ENCODE measurements at places on chromosomes 7 and 10.

DNA sequence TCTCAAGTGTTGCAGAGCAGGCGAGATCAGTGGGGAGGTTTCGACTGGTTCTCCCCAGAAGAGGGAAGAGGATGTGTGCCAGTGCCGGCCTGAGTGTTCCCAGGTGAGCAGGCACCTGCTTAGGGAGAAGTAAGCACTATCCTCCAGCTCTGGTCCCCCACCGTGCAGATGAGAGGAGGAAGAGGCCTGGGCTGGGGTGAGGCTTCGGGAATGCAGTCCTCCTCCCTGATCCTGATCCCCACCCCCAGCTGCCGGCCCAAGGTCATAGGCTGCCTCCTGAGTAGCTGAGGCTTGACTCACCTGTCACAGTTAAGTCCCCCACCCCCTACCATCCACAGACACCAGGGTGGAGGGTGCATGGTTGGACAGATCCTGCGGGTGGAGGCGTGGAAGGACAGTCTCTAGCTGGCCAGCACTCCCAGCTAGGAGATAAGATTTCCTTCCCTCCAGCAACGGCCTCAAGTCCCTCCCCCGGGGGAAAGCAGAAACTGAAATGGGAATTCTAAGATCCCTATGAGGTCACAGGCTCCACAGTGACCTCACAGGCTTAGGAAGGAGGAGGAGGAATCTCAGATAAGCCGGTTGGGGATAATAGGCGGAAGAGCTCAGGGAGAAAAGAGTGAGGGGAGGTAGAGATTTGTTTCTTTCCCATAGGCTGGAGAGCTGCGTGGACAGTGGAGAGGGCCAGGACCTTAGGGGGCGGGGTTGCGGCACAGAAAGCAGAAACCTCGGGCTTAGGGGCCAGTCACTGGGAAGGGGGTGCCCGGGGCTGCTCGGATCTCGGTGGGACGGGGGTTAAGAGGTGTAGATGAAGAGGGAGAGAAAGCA, 1.0 kb downstream of the LRCH4 start:
- no peak for DNase-seq

GRCh38 chr10:131186547-131187253, 124.8 kb downstream of the TCERG1L start:
- DNase-seq = no peak

DNA sequence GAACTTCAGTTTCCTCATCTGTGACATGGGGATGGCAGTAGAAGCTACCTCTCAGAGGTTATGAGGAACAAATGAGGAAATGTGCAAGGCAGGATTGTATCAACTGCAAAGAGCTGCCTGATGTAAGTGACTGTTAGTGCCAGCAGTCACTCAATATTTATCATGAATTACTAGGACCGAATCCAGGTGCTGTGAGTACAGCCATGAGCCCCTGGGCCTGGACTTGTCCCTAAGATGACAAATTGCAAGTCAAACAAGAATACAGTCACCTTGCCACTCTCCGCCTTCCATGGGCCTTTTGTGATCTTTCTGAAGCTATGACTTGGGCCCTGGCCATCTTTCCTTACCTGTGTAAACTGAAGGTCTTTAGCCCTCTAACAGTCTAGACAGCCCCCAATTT, 27.7 kb upstream of the TLX1 start:
- no peak for DNase-seq

GRCh38 chr10:114482480-114483304, 78.4 kb upstream of the AFAP1L2 start:
- DNase-seq = no peak

DNA sequence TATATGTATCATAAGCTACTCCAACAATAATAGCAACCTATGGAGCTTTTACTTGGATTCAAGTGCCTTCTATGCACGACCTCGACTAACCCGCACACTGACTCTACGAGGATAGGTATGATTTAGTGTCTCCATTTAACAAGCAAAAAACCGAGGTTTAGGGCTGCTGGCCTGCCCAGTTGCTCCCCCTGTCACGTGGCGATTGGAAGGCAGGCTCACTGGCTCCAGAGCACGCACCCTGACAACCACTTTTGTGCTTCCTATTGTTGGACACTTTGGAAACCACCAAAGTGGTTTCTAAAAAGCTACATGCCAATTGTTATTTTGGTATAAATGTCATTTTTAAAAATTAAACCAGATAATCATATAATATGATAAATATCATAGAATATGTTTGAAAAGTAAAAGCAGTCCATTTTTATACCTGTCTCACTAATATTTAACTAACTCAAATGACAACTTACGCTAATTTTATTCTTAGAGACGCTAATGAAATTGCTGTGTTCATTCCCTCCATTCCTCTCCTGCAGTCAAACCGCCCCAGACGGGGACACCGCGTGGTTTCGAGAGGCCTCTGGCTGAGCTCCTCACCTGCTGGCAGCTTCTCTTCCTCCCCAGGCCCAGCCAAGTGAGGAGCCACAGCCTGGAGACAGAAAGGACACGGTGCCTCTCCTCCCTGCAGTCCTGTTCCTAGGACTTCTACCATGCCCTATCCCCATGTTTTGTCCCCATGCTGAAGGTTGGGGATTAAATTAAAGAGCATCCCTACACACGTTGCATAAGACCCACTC, 22.2 kb upstream of the RHEB start:
- no peak for DNase-seq

- no peak for DNase-seq
These were observed 1238.8 kb downstream of the NXPH1 start for GRCh38 chr7:9671979-9672917.

GRCh38 chr7:154232700-154233099, 180.5 kb downstream of the DPP6 start:
- no peak for DNase-seq

- DNase-seq = peak; percentile 35
These were observed 160.9 kb downstream of the SDK1 start for GRCh38 chr7:3461923-3462322.

- DNase-seq = no peak
These were observed 164.6 kb downstream of the SKAP2 start for GRCh38 chr7:26699766-26700165.
